ENCODE measurements at places on chromosomes 13 and 19.

- DNase-seq: no peak
These were observed 8.1 kb upstream of the KLF2 start for GRCh38 chr19:16316506-16316882.

GRCh38 chr19:38425810-38426466, at the start of gene RASGRP4:
Gene RASGRP4, minus strand, starts transcription at chr19:38426219. Its CDS starts 128 bp downstream, at chr19:38426091.
- peak; percentile 8 for DNase-seq

- no peak for DNase-seq
These were observed 4.7 kb downstream of the CSNK1A1L start for GRCh38 chr13:37100731-37101130.

DNA sequence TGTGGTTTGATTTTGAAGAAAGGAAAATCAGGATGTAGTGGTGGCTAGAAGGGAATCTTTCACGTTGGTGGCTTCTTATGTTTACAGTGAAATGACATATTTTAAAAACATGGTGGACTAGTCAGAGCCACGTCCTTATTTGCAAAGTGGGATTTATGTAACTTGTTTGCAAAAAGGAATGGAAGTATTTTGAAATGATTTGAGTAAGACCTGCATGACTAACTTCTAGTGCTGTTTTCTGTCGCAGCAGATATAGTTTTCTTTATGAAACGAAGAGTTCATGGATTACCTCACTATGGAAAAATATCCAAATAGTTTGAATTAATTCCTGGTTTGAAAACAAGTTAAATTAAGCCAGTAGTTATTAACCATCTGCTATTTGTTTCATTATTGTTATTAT, 476.5 kb downstream of the MYO16 start:
- no peak for DNase-seq

- DNase-seq: peak; percentile 6
These were observed 12.9 kb downstream of the TUBGCP3 start for GRCh38 chr13:112574834-112575613.

- DNase-seq: no peak
These were observed 12.9 kb upstream of the CXCL17 start for GRCh38 chr19:42455621-42456081.

DNA sequence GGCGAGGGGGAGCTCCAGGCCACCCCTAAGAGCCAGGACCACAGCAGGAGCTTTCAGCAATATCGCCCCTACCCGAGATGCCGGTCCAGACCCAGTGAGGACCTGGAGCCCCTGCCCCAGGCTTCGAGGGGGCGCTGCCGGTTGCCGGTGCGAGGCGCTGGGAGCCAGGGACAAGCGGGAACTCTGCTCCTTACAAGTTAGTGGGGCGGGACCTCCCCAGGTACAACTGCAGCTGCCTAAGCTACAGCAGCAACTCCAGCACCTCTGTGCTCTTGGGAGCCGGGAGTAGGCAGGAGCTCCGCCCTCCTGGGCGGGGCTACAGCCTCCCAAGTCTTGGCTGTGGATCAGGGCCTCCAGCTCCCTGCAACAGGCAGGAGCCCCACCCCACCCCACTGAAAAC, 15.2 kb upstream of the TSC22D1 start:
- DNase-seq: peak; percentile 26

DNA sequence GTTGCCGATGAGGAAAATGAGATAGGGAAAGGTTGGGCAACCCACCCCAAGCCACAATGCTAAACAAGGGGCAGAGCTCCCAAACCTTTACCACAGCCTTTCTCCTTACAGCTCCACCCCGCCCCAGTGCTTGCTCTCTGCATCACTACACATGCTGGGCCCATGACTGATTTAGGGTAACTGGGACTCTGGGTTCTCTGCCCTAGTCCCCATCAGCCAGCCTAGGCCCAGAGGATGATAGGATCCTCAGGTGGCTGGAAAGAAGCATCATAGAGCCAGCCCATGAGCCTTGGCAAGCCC, 11.6 kb downstream of the C19orf47 start:
- DNase-seq: no peak

GRCh38 chr19:3478409-3479176, 1.7 kb downstream of the SMIM24 start:
- no peak for DNase-seq

- DNase-seq: no peak
These were observed 239.9 kb upstream of the TSHZ3 start for GRCh38 chr19:31589109-31589508.

DNA sequence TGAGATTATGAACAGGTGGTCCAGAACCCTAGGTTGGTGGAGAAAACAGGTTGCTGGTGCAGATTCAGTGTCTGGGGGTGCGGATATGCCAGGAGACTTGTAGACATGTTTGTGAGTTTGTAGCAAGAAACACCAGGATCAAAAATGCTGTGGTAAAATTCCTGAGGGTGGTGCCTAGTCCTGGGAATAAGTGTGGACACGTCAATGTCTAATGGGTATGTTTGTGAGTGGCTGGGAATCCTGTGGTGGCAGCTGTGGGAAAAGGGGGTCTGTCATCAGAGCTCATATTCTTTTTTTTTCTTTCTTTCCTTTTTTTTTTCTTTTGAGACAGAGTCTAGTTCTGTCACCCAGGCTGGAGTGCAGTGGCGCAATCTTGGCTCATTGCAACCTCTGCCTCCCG, 7.2 kb downstream of the ZNF708 start:
- DNase-seq: no peak

DNA sequence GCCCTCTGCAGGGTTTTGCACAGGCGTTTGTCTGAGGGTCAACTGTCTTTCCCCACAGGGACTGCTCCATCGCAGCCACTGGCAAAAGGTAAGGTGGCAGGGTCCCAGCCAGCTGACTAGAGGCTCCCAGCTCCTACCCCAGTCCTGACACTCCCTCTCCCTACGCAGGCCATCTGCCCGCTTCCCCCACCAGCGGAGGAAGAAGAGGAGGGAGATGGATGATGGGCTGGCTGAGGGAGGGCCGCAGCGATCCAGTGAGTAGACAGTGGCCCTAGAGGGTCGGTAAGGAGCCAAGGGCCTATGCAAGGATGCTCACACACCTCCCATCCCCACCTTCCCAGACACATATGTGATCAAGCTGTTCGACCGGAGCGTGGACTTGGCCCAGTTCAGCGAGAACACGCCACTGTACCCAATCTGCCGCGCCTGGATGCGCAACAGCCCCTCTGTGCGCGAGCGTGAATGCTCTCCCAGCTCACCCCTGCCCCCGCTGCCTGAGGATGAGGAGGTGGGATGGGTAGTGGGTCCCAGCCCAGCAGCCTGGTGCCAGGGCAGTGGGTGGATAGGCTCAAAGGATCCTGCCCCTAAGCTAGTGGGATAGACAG, 4.0 kb downstream of the HSPB6 start:
- DNase-seq: no peak

- no peak for DNase-seq
These were observed 379 bp downstream of the LRP3 start for GRCh38 chr19:33194532-33194885.

DNA sequence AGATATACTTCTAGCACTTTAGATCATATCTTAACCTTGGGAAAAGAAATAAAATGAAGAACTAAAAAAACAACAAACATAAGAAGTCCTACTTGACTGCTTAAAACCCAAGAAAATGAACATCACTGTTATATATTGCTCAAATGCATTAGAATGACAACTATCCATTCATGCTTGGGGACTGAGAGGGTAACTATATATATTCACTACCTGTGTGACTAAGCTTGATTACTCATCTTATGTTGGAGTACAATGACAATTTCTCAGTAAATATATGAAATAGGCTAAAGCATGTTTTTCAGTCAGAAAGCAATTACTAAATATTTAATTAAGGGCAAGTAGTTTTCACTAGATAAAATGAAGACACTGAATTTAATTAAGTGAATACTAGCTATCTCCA, 40.1 kb downstream of the ZC3H13 start:
- DNase-seq: no peak

DNA sequence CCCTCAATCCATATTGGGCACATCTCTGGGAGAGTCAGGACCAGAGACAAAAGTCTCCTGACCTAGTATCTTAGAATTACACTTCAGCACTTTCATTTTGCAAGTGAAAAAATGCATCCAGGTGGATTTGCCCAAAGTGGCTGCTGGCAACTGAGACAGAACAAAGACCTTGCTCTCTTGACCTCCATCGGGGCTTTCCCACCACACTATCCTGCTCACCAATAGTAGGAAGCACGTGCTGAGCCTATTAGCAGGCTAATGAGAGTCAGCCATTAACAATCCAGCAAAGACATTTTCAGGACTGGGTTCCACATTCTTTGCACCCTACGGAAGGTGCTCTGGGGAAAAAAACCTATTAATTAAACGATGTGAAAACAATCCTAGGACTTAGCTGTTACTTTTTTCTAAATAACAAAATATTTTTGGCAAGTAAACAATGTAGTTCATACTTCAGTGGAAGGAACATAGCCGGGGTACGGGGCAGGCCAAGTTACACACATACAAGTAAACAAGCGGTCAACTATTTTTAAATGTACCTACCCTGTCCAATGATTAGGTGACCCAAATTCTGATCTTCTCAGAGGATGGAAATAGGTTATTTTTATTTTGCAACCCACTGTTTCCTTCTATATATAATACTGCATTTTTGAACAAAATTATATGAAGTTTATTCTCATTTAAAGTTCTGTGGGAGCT, 78.6 kb downstream of the CDADC1 start:
- DNase-seq: no peak

- no peak for DNase-seq
These were observed 44.9 kb downstream of the ZNF611 start for GRCh38 chr19:52689843-52690368.

GRCh38 chr13:95745752-95746151, 68.8 kb downstream of the DNAJC3 start:
- peak; percentile 16 for DNase-seq
